Activated B cell treated with CpG ODN at 0.5 μM for 24 hours (primary cell): ENCODE measurements at places on chromosomes 12 and 14.

DNA sequence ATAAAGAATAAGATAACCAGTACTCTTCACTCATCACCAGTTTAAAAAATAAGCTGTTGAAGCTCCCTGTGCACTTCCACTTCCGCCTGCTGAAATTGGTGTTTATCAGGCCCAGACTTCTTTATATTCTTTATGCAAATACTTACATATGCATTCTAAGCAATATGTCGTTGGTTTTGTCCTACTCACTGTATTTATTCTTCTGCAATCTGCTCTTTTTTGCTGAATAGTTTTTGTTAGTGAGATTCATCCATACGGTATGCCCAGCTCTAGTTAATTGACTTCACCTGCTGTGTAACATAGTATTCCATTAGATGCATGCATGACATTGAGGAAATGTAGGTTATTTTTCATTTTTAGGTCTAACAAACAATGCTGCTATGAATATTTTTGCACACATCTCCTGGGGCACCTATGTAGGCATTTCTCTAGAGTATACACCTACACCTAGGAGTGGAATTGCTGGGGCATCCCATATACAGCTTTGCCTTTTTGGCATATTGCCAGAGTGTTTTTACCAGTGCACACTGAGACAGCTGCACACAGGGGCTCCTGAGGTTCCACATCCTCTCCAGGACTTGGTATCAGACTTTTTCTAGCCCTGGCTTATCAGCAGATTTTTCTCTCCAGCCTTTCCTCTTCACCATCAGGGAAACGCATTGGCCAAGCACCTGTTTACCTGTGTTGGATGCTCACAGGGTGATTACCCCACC lies 1.0 kb upstream of the NRIP2 start:
- DNase-seq, result no peak
- H3K27me3 ChIP-seq, result no peaks in the 10 kb centered on the region
- no peak overlapping the region for H3K27ac ChIP-seq
- peaks cover 42% of the 10 kb centered on the region for H3K36me3 ChIP-seq
- H3K4me3 ChIP-seq, result no peak overlapping the region

DNA sequence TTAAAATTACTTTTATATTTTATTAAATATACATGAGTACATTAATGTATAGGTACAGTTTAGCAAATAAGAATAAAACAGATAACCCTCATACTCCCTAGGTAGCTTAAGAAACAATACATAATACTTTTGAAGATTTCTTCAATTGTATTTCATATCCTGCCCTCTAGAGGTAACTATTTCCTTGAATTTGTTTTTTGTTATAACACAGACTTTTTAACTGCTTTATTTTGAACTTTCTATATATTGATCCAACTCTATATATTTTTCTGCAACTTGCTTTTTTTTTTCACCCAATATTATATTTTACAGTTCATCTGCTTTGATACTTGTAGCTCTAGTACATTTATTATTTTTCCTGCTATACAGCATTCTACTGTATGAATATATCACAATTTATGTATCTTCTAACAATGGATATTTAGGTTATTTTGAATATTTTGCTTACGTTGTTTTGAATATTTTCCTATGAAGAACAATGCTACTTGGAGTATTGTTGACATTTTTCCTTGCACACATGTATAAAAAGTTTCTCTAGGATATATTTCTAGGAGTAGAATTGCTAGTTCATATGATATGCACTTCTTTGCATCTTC lies 72.8 kb upstream of the ABCD2 start:
- no peaks in the 10 kb centered on the region for H3K4me1 ChIP-seq
- H3K27me3 ChIP-seq, result peaks cover 2% of the 10 kb centered on the region
- H3K4me3 ChIP-seq, result no peak overlapping the region
- DNase-seq, result no peak
- no peaks in the 10 kb centered on the region for H3K36me3 ChIP-seq

DNA sequence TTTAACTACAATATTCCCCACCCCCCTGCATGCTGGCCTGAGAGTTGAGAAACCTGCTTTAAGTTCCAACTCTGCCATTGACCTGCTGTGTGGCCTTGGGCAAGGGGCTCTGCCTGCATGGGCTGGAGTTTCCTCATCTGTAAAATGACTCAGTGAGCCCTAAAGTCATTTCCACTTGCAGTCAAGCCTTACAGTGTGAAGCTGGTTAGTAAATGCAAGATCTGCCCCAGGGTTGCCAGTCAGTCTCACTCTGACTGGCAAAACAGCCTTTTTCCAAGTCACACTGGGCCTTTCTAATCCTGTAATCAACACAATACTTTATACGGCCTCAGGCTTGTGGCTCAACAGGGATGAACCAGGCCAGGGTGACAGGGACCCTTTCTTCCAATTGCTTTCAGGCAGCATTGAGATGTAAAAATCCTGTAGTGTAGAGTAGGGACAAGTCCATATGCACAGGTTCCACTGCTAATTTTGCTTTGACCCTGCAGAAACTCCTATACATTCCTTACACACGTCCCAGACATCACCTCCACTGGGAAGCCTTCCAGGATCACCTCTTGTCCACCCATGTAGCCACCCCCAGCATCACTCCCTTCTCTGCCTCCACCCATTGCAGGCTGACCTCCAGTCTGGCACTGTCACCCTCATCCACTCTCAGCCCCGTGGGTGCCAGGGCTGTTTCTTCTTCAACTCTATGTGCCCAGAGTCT lies 42.6 kb upstream of the PRIMA1 start:
- DNase-seq, result no peak
- H3K4me1 ChIP-seq, result no peaks in the 10 kb centered on the region
- peaks cover 14% of the 10 kb centered on the region for H3K27me3 ChIP-seq
- H3K4me3 ChIP-seq, result no peak overlapping the region

DNA sequence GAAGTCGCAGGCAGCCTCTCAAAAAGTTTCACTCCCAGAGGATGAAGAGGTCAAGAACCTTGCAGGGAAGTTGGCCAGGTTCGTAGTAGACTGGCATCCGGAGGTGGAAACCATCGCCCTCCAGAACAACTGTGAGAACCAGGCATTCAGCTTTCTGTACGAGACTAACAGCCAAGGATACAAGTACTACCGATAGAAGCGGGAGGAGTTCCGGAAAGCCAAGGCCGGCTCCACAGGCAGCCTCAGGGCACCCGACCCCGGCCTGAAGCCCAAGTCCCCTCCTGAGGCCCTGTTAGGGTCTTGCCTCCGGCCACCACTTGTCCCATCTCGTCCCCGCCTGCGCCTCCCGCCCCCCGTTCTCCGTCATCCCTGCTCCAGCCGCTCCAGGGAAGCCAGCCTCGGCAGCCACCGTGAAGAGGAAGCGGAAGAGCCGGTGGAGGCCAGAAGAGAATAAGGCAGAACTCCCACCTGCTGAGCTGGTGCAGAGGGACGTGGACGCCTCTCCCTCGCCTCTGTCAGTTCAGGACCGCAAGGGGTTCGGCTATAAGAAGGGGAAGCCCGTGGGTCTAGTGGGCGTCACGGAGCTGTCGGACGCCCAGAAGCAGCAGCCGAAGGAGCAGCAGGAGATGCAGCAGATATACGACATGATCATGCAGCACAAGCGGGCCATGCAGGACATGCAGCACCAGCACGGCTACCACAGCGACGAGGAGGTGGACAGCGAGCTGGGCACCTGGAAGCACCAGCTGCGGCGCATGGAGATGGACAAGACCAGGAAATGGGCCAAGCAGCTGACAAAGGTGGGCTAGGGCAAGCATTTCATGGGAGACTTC lies 366.8 kb upstream of the ATXN7L3B start:
- no peaks in the 10 kb centered on the region for H3K36me3 ChIP-seq
- H3K27me3 ChIP-seq, result no peaks in the 10 kb centered on the region
- no peaks in the 10 kb centered on the region for H3K4me1 ChIP-seq
- H3K27ac ChIP-seq, result no peak overlapping the region
- H3K4me3 ChIP-seq, result no peak overlapping the region
- no peak for DNase-seq
